ENCODE measurements at places on chromosomes 6 and 20.

GRCh38 chr20:50872560-50873425 is 58.4 kb downstream of the ADNP start:
- DNase-seq: no peak

DNA sequence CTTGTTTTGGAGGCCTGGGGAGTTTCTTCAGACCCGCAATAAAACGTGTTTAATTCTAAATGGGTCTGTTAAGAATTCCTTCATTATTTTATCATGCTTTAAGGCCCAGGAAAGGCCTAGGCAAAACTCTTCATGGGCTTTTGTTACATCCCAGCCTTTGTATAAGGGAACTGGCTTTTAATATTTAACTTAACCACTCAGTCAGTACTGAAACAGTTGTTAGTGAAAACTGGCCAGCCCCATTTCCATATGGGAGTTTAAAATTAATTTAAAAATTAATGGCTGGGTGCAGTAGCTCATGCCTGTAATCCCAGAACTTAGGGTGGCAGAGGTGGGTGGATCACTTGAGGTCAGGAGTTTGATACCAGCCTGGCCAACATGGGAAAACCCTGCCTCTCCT is 213.2 kb upstream of the FKBP1C start:
- DNase-seq: no peak

DNA sequence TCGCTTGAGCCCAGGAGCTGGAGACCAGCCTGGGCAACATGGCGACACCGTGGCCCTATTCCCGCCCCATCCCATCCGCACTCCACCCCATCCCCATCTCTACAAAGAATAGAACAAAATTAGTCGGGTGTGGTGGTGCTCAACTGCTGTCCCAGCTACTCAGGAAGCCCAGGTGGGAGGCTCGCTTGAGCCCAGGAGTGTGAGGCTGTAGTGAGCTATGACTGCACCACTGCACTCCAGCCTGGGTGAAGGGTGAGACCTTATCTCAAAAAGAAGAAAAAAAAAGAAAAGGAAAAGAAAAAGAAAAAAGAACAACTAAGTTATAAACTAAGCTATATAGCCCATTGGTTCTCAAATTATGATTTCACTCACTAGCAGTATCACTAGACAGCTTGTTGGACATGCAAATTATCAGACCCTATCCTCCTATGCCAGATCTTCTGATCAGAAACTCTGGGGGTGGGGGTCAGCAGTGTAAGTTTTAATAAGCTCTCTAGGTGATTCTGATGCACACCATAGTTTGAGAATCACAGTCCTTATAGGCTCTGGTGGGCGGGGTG is 491 bp upstream of the ITCH start:
- no peak for DNase-seq

DNA sequence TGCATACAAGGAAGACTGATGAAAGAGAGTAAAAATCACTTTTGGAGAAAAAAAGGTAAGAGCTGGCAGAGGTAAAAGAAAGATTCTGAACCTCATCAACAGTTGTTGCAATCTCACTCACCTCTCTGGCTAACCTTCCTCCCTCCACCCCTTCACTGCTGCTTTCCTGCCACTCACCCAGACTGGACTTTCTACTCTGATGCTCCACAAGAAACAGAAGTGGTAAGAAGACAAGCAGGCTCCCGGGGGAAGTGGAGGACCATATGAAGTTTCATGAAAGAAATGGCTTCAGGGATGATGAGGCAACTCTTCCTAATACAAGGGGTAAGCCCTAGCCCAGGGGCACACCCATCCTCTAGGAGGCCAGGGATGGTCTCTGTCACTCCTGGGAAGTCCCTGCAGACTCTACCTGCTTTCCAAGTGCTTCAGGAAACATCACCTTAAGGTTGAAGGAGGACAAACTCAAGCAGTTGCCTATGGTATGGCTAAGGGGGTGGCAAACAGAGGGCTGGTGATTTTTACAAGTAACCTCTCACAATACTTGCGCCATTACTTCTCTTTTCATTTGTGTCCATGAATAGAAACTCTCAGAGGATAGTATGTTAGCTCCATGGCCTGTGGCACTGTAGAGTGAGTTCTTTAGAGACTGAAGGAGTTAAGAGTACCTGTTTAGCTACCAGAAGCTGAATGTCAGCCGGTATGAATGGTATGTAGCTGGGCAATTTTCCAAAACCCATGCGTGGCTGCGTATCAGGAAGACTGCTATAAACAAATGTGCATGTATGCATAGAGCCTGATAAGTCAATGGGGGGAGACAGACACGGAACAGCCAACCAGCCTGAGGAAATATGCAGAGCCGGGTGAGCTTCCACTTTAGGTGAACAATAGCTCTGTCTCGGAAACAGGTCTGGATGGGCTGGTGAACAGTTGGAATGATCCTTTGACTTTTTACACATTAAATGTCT is 112.0 kb downstream of the BACH2 start:
- DNase-seq: no peak

- DNase-seq: no peak
Observed at GRCh38 chr6:145312481-145312880, 422.8 kb downstream of the EPM2A start.

DNA sequence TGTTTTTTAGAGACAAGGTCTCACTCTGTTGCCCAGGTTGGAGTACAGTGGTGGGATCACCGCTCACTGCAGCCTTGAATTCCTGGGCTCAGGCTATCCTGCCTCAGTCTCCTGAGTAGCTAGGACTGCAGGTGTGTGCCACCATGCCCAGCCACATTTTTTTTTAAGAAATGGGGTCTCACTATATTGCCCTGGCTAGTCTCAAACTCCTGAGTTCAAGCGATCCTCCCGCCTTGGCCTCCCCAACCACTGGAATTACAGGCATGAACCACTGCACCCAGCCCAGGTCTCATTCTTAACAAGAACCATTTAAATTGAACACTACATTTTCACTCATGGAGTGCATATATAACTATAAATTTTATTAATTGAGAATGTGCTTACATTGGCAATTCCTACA is 20.5 kb downstream of the RPF2 start:
- DNase-seq: no peak

DNA sequence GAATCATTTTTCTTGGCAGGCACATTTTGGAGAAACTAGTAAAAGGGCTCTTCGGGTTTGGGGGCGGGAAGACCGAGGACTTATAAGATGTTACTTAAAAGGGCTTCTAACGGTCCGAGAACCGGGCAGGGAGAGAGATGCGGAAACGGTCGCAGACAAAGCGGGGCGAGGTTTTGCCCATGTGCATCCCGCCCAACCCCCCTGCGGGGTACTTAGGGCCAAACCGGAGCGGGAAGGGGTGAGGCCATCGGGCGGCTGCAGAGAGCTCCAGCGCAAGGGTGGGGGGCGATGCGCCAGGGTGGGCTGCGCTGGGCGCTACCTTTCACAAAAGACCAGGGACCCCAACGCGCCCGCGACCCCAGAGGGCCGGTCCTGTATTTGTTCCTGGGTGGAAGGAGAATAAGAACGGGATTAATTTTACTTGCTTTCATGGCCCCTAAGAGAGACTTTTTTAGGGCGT is 616 bp downstream of the TUBB start:
- DNase-seq: no peak

DNA sequence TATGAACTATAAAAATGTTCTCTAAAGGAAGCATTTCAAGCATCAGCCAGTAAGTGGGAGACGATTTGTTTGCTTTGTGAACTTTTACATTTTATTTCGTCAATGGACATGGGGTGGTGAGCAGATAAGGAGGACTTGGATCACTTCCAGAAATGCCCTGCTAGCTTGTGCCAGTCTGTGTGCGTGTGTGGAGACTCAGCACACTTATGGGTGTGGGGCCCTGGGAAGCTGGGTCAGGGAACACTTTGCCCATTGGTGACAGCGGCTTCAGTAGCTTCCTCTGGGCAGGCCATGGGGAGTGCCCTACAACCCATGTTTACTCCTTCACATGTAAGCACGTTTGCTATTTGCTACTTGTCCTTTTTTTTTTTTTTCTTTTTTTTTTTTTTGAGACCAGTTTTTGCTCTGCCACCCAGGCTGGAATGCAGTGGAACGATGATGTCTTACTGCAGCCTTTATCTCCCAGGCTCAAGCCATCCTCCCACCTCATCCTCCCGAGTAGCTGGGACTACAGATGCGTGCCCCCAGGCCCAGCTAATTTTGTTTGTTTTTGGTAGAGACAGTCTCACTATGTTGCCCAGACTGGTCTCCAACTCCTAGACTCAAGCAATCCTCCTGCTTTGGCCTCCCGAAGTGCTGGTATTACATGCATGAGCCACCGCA is 24.2 kb downstream of the PRDM1 start:
- no peak for DNase-seq

- DNase-seq: no peak
Observed at GRCh38 chr20:50425076-50425475, 85.1 kb upstream of the PTPN1 start.

DNA sequence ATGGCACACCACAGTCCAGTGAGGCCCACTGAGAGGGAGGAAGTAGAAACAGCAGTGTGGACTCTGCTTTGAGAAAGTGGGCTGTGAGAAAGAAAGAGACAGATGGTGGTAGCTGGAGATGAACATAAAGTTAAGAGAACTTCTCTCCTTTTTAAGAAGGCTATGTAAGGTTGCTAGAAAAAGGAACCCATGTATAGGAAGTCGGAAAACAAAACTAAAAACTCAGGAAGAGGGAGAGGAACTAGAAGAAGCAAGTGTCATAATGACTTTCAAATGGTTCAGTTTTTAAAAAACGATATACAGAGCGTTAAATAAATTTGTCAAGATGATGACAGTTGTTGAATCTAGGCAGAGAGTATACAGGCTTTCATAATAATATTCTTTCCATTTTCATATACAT is 25.4 kb upstream of the GMNN start:
- no peak for DNase-seq

DNA sequence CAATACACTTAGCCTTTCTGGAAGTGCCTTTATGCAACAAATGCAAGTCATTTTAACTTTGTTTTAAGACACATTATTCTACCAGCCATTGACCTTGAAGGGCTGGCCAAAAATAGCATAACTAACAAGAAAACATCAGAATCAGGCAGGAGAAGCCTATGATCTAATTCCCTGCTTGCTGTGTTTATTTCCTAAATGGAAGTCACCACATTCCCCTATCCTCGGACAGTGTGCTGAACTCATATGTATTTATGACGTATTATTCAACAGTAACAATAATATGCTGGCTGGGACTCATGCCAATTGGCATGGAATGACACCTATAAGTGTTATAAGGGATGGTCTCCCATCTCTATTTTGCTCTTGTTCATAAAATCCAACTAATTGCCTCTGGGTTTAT is 140.7 kb downstream of the MAP3K7 start:
- DNase-seq: no peak

- no peak for DNase-seq
Observed at GRCh38 chr6:20943040-20943627, 408.9 kb downstream of the CDKAL1 start.

All from stimulated activated CD8-positive, alpha-beta memory T cell treated with anti-CD3 and anti-CD28 coated beads, Interleukin-15, amount 100 ng/mL, for 24 hours (primary cell).